Retinal pigment epithelial cell (primary cell): ENCODE measurements at places on chromosomes 3 and 15.
A peak's percentile ranks its signal among the peaks of the same experiment; 100 is the strongest.

GRCh38 chr3:10411598-10412332 lies 90.9 kb upstream of the SEC13 start:
- DNase-seq = no peak

DNA sequence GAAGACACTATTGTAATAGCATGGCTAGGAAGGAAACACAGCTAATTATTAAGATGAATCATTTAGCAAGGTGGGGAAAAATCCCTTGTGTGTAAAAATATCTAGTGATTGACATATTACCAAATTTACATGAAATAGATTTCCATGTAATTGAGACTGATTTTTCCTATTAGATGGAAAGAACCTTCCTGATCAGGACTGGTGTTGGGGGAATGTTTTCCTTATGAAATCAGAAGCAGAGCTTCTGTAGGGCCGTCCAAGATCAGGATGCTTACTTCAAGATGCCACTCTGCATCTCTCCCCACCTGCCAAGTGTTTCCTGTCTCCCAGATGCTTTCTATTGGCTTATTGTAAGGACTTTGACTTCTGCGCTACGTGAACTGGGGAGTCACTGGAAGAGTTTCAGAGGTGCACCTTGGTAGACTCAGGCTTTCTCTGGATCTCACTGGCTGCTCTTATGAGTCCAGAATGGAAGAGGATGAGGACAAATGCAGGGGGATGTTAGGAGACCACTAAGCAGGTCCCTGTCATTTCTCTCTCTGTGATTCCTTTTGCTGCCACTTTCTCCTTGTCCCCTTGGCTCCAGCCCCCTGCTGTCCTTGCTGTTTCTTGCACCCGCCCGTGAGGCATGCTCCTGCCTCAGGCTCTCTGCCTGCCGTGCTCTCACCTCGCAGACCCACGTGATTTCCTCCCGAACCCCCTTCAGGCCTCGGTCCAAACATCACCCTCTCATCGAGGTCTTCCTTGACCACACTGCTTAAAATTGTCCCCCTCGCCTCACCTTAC lies 30.1 kb downstream of the BTD start:
- DNase-seq = no peak

- DNase-seq = no peak
Measured at GRCh38 chr3:122052968-122053367, 2.2 kb upstream of the CD86 start.

DNA sequence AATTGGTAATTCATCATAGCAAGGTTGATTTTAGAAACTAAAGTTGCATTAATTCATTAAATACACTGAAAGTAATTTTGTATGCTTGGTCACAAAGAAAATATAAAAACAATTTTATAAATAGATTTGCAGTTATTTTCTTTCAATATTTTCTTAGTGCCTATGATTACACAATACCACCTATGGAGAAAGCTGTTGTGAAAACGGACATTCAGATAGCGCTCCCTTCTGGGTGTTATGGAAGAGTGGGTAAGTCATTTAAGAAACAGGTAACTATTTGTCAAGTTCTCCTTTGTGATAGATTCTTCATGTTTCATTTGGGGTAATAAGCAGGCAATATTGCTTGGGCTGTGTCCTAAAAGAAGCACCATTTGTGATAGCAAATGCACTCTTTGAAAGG lies 3.0 kb downstream of the DUT start:
- no peak for DNase-seq

DNA sequence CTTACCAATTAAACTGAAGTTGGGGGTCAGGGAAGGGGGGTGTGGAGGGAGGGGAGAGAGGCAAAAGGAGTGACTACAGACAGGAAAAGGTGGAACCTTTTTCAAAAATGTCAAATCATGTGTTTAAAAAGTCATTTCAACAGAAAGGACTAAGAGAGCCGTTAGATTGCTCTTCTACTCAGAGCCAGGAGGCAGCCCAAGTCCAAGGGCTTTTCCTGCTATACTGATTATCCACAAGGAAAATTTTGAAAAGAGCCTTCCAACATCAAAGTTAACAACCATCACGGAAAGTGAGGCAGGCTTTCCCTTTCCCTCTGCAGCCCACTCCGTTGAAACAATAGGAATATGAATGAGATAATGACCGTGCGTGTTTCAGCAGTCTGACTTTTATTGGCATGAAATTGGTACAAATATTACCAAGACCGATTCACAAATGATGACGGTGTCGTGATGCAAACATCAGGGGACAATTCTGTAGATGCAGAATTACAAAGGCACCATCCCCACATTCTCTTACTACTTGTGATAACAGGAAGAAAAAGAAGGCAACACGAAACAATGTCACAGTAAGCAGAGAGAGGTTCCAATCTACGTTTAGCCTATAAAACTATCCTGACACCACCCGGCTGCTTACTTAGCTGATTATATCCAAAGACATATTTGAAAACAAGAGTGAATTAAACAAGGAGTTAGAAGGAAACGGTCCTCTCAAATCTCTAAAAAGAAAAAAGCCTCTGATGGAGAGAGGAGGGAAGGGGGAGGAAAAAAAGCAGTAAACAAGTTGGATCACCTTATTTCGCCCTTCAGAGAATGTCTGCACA lies 453.7 kb downstream of the FOXP1 start:
- no peak for DNase-seq

GRCh38 chr15:95556866-95557225 lies 773.7 kb upstream of the NR2F2 start:
- no peak for DNase-seq

- peak; percentile 84 for DNase-seq
Measured at GRCh38 chr15:37100109-37100965, at the start of gene MEIS2. Gene MEIS2, minus strand, starts transcription at chr15:37100549. Its CDS starts 1,083 bp downstream, at chr15:37099466.

DNA sequence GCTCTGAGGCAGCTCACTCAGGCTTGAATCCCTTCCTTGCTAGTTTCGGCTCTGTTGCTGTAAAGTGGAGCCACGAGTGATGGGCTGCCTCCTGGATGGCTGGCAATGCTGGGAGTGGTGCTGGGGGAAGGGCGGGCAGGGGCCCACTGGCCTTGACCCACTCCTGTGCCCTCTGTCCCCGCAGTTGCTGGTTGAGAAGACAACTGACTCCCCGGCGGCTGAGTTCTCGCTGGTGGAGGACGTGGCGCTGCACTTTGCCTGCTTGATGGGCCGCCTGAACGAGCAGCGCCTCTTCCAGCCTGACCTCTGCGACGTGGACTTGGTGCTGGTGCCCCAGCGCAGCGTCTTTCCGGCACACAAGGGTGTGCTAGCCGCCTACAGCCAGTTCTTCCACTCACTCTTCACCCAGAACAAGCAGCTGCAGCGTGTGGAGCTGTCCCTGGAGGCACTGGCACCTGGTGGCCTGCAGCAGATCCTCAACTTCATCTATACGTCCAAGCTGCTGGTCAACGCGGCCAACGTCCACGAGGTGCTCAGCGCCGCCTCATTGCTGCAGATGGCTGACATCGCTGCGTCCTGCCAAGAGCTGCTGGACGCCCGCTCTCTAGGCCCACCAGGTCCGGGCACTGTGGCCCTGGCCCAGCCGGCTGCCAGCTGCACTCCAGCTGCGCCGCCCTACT lies 4.7 kb downstream of the ZBTB47 start:
- DNase-seq = no peak

DNA sequence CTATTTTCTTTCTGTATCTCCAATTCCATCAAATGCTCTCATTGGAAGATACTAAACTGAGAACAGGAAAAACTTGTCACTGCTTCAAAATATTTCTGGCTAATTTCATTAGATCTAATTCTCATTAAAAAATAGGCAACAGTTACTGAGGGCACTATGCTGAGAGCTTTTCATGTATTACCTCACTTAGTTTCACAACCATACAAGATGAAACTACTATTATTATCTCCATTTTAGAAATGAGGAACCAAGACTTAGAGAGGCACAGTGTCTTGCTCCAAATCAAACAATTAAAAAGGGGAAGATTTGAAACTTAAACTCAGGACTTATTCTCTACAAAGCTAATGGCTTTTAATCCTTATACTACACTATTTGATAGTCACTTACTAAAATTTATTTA lies 7.2 kb upstream of the OTOL1 start:
- DNase-seq = no peak

- DNase-seq = no peak
Measured at GRCh38 chr3:186589856-186590579, 19.5 kb downstream of the DNAJB11 start.

- DNase-seq = no peak
Measured at GRCh38 chr3:46656778-46657556, 36.5 kb downstream of the ALS2CL start.

GRCh38 chr3:122533480-122533879 lies 18.7 kb upstream of the KPNA1 start:
- DNase-seq = no peak

GRCh38 chr3:89184151-89184995 lies 77.0 kb downstream of the EPHA3 start:
- DNase-seq = no peak

DNA sequence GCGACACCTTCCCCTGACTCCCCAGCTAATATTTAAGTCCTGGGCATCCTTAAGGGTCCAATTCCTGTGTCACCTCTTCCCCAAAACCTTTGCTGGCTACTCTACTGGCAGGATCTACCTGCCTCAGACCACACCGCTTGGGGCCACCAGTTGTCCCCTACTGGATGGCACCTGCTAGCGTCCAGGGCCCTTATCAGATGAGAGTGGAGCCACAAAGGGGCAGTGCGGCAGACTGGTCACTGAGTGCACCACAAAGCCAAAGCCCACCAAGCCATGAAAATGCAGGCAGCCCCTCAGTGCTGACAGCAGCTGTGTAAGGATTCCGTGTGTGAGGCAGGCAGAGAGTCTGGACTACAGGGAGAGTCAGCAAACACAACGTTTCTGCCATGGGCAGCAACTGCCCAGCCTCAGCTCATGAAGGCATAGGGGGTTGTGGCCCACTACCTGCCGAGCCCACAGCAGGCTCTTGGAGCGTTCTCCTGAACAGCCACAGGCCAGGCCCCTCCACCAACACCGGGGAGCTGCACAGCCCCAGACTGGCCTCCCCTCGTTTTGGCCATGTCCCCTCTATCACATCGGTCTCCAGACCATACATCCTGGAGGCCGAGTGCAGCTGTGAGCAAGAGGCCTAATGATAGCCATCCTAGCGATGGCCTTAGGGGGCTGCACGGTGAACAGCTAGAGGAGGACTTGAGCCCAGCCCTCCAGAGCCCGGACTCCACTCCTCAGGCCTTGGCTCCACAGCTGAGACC lies 32.3 kb downstream of the ALDH1L1 start:
- no peak for DNase-seq

- no peak for DNase-seq
Measured at GRCh38 chr15:60297047-60297446, 100.7 kb downstream of the ANXA2 start.

- DNase-seq = no peak
Measured at GRCh38 chr3:71166339-71167240, 416.9 kb downstream of the FOXP1 start.

DNA sequence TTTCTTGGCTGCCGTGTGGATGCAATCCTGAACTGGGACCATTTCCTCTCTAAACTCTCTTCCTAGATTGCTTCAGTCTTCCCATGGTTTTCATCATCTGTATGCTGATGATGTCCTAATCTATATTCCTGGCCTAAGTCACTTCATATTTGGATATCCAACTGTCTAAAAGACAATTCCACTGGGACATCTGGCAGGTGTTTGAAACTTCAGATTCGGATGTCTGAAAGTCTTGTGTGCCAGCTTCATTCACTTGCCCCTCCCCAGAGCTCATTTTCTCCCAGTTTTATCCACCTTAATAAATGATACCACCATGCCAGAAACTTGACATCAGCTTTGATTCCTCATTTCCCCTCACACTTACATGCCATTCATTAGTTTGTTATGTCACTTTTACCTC lies 134.9 kb upstream of the PTX3 start:
- no peak for DNase-seq

- peak; percentile 51 for DNase-seq
Measured at GRCh38 chr3:129837065-129837642, 56.4 kb downstream of the TMCC1 start.

DNA sequence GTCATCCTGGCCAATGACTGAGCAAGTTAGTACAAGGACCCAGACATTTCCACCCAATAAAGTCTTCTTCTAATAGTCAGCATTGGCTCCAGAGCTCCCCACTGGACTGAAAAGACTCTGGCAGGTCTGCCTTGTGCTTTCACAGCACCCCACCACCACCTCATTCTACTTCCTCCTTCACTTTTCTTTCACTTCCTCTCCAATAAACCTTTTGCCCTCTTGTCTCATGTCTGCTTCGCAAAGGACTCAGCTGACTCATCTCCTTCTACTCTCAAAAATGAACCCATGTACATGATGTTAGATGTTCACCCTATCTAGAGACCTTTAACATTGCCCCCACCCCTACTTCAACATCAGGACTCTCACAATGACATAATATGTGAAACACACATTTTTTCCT lies 181.0 kb upstream of the PPP2R3A start:
- DNase-seq = no peak

- no peak for DNase-seq
Measured at GRCh38 chr3:150739877-150740645, 22.9 kb downstream of the SIAH2 start.

DNA sequence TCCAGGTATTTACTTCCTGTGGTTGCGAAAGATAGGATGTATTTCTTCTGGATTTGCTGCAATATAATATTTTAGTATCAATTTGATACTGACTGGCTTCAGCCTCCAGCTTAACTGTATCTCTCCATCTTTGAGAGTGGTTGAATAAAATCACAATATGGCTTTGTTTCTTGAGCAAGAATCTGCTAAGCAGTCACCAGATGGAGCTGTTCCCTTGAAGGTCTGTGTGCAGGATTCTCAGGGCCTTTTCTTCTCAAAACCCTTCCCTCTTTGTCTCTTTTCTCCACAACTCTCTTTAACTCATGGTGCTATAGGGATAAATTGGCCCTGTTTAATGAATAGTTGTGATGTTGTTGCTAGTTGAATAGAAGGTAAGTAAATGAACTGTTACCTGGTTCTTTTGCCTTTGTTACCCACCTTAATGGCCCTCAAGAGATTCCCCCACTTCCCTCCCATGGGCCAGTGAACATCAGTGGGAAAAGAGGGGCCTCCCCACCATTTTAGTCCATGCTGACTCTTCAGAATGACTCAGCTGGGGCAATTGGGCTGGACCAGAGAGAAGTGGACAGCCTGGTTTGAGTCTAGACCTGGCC lies 34.8 kb upstream of the RAB6B start:
- no peak for DNase-seq

DNA sequence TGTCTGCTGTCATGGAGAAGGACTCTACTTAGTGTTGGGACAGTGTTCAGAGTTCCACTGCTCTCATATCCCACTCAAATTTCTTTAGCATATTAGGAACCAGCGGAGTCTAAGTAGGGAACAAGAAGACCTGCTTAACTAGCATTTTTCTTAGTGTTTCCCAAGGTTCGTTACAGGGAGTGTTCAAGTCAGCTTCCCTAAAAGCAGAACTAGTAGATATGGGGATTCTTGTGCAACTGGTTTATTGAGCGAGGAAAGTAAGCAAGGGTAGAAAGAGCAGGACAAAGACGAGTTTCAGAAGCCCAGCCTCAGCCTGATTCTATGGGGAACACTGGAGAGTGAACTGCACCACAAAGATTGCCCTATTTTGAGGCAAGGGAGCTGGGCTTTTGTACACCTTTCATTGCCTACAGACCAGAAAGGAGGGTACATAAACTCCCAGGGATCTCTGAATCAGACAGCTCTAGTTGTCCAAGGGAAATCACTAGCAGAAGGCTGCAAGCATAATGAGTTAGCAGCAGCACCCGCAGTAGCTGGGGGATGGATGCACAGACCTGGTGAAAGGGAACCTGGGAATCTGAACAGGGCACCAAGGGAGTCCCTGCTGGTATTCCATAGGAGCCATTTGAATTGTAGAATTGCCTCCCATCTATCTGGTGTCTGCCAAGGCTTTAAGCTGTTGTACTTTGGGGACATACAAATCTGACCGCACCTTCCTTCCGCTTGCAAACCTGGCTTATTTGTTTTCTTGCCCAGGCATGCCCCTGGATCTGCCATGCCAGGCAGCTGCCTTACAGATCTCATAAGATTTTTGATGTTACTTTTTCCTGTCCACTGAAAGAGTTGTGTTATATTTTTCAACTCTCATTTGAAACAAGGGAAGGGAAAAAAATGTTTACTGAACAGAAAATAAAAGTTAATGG lies 15.1 kb downstream of the CMTM7 start:
- no peak for DNase-seq
